ENCODE measurements at places on chromosomes 4 and X. TPM values are rescaled to one million over a fixed set of nuclear protein-coding genes. Genes with fewer than 3 reads are reported as not detected.

ANOS1 gene
- total RNA-seq: 16.7 TPM

ZNF630 gene
- 2.3 TPM for total RNA-seq

TMPRSS11E gene
- not detected for total RNA-seq

TMEM165 gene
- total RNA-seq: 46.5 TPM

PASD1 gene
- 0.04 TPM for total RNA-seq

PDS5A gene
- total RNA-seq: 32.8 TPM

USP17L15 gene
- not detected for total RNA-seq

SLC2A9 gene
- total RNA-seq: 2.4 TPM

ATP2B3 gene
- 0.18 TPM for total RNA-seq

ZNF185 gene
- 18.3 TPM for total RNA-seq

G6PD gene
- total RNA-seq: 5.8 TPM

TMEM47 gene
- 63.6 TPM for total RNA-seq

MAGEA9B gene
- total RNA-seq: not detected

NEUROG2 gene
- total RNA-seq: not detected

TASL gene
- 0.75 TPM for total RNA-seq

MAP7D3 gene
- 12.6 TPM for total RNA-seq

CENPVL2 gene
- total RNA-seq: not detected

DCAF4L1 gene
- 0.18 TPM for total RNA-seq

CSAG3 gene
- total RNA-seq: not detected

PAGE1 gene
- total RNA-seq: not detected

STS gene
- total RNA-seq: 8.5 TPM

CENPVL1 gene
- not detected for total RNA-seq
